Naive thymus-derived CD4-positive, alpha-beta T cell (primary cell): ENCODE measurements at places on chromosomes 5 and 9. TPM values are rescaled to one million over a fixed set of nuclear protein-coding genes. Genes with fewer than 3 reads are reported as not detected.

- no peak for DNase-seq
Measured at GRCh38 chr9:4243877-4244812, 55.7 kb downstream of the GLIS3 start.

DNA sequence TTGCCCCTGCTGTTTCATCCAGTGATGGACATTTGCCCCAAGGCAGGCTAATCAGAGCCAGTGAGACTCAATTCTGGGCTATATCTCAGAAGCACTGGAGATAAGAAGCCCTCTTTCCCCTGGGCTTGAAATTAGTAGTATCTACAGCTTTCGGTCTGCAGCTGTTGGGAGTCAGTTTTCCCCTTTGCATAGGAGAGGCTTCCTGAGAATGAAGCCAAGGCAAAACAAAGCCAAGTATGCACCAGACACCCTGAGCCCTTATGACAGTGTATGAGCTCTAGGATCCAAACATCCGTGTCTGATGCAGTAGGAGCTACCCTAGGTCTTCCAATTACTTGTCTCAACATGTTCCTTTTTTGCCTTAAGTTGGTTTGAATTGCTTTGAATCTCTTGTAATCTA lies 79.2 kb upstream of the PANK3 start:
- DNase-seq, result no peak

- no peak for DNase-seq
Measured at GRCh38 chr9:114459464-114459863, 45.8 kb downstream of the WHRN start.

The EIF4E1B gene
- total RNA-seq, result not detected
